ENCODE measurements at places on chromosomes 4 and X.

DNA sequence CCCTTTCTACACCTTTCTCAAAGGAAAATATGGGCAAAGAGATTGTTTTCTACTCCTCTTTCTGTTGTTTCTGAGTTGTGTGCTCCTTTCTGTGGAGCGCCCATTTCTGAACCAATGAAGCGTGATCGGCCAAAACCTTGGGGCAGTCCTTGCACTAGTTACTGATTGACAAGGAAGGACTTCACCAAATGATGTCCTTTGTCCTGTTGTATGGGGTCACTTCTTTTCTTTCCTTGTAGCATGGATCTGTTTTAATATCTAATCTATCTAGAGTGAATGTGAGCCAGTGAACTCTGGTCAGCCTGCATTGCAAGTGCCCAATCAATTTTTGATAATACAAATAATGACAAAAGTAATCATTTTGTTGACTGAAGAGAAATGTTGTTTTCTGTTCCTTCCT, 94.5 kb downstream of the EGF start:
- no peak for DNase-seq

DNA sequence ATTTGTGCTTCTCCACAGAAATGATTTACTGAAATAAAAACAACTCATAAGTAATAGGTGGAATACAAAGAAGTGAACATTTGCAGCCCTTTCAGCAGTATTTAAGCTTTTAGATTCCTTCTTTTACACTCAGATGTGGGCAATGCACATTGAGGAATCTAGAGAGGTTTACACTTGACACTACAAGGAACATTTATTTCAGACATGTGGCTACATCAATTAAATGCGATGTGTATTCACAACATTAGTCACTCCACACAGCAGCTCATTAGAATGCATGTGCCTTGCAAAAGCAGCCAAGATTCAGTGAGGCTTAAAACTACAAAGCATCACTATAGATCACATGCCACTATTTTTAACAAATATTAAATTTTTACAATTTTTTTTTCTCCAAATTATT, 480.7 kb downstream of the INPP4B start:
- no peak for DNase-seq

GRCh38 chr4:184265546-184266351, 48.1 kb upstream of the ENPP6 start:
- no peak for DNase-seq

DNA sequence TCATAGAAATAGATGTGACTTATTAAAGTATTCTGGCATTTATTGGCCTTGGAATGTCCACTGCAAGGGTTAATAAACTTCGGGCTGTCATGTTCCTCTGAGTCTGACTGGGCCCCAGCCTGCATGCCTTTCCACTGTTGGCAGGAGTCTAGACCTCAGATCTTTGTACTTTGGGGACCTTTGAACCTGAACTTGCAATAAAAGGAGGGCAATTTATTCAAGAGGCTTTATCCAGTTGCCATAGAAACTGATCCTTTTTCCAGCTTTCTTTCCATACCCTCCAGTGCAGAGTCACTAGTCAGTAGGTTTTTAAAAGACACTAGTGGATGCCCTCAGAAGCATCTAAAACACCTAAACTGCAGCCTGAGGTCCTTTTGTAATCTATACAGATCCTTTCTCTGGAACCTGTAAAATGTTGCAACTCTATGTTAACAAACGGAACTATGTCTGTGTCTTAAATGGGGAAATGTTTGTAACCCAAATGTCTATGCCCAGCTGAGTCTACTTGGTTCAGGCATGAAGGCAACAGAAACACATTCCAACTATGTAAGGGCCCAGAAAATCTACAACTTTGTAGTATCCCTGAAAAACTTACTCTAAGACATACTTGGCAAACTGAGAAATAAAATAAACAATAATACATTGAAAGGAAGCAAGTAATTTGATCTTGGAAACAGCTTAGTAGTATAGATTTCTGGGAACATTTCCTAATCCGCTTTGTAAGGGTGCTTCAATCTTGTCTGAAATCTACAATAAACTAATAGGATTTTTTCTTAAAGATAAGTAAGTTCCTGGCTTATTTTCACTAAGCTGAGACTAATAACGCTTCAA, 41.5 kb downstream of the SOWAHB start:
- no peak for DNase-seq

- no peak for DNase-seq
Observed at GRCh38 chrX:138150709-138151108, 560.8 kb downstream of the FGF13 start.

- no peak for DNase-seq
Observed at GRCh38 chrX:109268340-109268739, 213.5 kb downstream of the GUCY2F start.

- DNase-seq, result no peak
Observed at GRCh38 chr4:144868309-144868708, 222.4 kb downstream of the HHIP start.

DNA sequence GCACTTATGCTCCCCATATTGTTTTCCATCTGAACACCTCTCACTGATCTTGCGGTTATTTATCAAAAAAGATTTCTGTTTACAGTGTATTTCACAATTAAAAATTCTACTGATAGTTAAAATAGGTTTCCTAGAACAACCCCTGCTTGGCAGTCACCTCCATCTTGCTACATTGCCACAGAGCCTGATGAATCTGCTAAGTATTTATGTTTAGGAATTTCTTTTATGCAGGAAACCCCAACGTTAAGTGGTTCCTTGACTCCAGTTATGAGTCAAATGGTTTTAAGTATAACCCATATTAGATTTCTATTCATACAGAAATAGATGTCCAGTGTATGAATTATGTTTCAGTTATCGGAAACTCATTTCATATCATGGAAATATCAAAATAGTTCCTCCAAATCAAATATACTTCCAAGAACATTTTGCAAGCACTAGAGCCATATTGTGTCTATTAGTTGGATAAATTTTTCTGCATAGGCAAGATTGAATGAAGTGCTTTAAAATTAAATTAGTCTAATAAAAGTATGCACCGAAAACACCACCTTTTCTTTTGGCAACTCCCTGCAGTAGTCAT, 20.6 kb downstream of the GALNT7 start:
- no peak for DNase-seq

Measured in NCI-H187 (cell line).